ENCODE measurements at places on chromosomes 5 and 9. TPM values are rescaled to one million over a fixed set of nuclear protein-coding genes. Genes with fewer than 3 reads are reported as not detected.

The PRLR gene
- total RNA-seq: not detected

The SLIT3 gene
- total RNA-seq: 21.9 TPM

The SLC25A2 gene
- total RNA-seq: not detected

The PAEP gene
- total RNA-seq: 0.20 TPM

The CD74 gene
- not detected for total RNA-seq

The IFNA2 gene
- not detected for total RNA-seq

The TRIO gene
- 114 TPM for total RNA-seq

The GARIN3 gene
- total RNA-seq: not detected

The SHOC1 gene
- total RNA-seq: not detected

The FAM53C gene
- 24.1 TPM for total RNA-seq

Data from A549 treated with DMSO at 1 μM for 4 hours (cell line).